KG1 (cell line): ENCODE measurements at places on chromosomes 11 and 22.

DNA sequence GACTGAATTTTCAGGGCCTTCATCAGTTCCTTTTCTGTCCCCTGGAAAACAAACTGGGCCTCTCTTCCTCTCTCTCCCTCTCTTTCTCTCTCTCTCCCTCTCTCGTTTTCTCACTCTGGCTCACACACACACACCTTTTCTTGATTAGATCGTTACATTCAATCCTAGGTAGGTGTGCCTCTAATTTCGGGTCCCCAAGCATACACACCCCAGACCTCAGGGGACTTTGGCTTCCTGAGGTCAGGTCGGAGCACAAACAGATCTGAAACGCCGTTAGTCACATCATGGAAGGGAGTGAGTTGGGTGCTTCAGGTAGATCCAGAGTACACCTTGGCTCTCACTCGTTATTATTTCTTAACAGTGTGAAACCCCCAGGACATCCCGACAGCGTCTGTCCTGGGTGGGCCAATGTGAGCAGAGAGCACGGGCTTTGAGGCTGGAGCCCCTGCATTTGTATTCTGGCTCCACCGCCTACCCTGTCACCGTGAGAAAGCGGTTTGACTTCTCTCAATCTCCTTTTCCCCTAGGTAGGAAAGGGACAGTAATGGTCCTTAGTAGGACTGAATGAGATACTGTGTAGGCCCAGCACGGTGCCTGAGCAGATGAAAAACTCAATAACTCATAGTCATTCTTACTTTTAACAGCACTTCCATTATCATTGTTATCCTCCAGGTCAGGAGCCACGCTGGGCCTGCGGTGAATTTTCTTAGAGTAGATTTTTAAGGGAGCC is 37.3 kb upstream of the POU2AF1 start:
- no peak for DNase-seq

DNA sequence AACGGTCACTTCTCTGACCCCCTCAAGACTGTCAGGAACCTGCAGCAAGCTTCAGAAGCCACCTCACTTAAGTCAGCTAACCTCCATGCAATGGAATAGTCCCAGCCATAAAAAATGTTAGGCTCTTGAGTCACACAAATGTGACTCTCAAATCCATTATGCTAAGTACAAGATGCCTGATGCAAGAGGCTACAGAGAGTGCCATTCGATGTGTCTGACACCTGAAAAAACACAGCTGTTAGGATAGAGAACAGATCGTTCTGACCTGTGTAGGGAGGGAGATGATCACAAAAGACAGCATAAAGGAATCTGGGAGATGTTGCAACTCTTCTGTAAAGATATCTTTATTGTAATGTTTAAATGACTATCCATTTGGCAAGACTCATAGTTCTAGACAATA is 712.4 kb downstream of the TBC1D22A start:
- DNase-seq: no peak

DNA sequence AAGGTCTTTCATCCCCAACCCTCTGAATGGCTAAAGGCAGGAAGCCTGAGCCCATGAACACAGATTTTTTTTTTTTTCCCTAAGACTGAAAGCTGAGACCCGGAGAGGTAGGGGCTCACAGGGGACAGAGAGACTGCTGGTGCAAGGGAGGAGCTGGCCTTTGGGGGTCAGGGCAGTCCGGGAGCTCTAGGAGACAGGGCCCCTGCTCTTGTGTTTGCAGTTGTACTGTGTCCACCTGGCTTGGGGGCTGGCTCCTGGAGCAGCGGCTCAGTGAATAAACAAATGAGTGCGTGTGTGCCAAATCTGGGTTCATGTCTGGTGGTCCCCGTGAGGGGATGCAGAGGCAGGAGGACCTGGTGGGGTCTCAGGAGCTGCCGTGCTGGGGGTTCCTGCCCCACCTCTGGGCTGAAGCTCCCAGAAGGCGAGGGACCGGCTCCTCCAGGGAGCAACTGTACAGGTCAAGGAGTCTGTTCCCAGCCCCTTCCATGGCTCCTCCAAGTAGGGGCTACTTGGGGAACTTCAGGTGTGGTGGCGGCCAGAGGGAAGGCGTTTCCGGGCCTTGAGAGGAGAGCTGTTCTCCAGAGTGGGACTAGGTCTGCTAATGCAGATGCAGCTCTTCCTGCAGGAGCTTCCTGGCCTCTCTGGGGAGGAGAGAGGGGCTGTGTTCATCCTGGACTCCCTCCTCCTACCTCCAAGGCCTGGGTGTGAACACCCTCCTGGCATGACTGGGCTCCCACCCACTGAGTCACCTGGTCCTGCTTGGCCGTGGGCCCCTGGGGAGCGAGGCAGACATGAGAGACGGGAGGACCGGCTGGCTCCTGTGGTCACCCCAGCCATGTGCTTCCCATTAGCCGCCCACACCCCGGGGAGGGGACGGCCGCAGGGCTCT is 57.6 kb downstream of the FBXO7 start:
- no peak for DNase-seq

DNA sequence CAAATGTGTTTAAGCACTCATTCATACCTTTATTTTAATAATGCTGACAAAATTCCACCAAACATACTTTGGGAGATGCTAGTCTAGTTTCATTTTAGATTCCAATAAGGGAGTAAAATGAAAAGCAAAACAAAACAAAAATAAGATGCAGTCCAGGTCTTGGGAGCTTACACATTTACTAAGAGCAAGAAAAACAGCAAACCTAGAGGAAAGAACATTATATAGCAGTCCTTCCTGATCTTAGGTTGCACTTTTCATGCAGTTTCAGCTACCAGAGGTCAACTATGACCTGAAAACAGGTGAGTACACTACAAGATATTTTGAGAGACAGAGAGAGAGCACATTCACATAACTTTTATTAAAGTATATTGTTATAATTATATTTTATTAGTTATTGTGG is 1100.9 kb downstream of the DLG2 start:
- DNase-seq: no peak

GRCh38 chr11:97687111-97687510 is 1297.3 kb downstream of the JRKL start:
- DNase-seq: no peak

DNA sequence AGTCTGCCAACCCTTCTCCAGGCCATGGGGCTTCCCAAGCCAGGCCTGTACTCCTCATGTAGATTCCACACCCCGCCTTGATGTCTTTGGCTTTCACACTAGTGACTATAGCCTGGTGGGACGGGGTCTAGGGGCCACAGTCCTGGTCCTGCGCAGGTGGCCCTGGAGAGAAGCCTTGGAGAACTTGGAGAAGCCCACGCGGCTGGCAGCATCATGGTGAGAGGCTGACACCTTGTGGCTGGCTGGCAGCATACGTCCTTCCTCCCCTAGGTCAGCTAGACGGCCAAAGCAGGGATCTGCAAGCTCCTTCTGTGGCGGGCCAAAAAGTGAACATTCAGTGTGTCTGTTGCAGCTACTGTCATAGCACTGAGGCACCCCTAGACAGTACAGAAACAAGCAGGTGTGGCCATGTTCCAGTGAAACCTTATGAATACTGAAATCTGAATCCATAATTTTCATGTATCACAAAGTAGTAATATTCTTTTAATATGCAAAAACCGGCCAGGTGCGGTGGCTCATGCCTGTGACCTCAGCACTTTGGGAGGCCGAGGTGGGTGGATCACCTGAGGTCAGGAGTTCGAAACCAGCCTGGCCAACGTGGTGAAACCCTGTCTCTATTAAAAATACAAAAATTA is 42.0 kb downstream of the FAM83F start:
- DNase-seq: peak; percentile 28

GRCh38 chr11:117225553-117226170 is 6.2 kb downstream of the PCSK7 start:
- no peak for DNase-seq

DNA sequence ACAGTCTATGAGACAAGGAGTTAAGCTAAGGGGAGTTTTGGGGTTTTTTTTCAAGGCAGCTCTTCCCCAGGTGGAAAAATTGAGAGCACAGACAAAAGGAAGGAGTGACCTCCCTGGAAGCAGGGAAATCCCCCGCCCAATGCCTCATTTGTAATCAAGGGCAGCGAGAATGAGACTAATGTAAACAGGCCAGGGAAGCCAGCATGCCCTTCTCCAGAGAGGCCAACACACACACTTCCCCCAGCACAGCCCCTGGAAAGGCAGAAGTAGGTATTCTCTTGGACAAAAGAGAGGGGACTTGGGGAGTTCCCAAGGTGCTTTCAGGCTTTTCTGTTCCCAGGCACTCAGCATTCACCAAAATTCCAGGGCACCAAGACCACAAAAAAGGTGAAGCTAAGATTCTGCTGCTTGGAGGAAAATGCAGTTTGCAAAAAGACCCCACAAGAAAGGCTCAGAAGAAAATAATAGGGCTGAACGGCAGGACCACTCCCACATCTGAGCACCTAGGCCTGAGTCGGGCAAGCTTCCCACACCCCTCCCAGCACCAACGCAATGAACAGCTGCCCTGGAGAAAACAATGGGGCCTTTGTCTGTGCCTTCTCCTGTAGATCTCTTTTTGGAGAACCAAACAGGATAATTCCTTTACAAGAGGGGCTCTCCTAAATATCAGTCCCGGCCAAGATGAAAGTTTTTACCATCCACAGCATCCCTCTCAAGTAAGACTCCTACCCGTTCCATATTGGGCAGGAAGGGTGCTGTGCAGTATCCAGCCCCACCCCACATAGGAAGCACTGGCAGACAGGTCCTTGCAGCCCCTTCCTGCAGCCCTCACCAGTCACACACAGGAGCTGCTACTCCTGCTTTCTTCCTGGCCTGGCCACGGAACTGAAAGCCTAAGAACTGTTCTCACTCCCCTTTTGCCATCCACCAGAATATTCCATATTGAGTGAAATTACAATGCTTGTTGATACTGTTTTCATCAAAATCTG is 70.7 kb upstream of the AKIP1 start:
- DNase-seq: no peak

DNA sequence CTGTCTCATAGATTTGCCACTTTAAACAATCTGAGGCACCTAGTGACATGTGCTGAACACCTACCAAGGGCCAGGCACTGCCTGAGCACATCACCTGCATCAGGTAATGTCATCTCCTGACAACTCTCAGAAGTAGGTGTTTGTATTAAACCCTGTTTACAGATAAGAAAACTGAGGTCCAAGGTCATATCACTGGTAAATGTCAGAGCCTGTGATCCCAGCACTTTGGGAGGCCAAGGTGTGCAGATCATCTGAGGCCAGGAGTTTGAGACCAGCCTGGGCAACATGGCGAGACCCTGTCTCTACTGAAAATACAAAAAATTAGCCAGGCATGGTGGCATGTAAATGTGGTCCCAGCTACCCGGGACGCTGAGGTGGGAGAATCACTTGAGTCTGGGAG is 39.1 kb upstream of the ACCSL start:
- DNase-seq: no peak

DNA sequence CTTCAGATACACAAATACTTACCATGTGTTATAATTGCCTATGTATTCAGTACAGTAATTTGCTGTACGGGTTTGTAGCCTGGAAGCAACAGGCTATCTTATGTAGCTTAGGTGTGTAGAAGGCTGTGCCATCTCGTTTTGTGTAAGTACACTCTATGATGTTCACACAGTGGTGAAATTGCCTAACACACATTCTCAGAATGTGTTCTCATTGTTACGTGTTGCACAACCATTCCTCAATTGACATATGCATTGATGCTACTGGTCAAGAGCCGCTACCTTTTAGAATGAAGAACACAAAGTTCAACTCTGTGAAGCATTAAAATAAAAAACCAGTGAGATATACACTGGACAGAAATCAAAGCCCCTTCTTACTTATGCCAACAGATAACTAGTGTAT is 26.7 kb downstream of the SVIP start:
- no peak for DNase-seq

DNA sequence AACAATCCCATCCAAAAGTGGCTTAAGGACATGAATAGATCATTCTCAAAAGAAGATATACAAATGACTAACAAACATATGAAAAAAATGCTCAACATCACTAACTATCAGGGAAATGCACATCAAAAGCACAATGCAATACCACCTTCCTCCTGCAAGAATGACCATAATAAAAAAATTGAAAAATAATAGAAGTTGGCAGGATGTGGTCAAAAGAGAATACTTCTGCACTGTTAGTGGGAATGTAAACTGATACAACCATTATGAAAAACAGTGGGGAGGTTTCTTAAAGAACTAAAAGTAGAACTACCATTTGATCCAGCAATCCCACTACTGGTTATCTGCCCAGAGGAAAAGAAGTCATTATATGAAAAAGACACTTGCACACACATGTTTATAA is 77.7 kb upstream of the SC5D start:
- DNase-seq: no peak

- DNase-seq: no peak
Measured at GRCh38 chr11:65866509-65867283, 5.9 kb downstream of the EFEMP2 start.

GRCh38 chr22:39469681-39470450 is 13.1 kb downstream of the MGAT3 start:
- DNase-seq: no peak

DNA sequence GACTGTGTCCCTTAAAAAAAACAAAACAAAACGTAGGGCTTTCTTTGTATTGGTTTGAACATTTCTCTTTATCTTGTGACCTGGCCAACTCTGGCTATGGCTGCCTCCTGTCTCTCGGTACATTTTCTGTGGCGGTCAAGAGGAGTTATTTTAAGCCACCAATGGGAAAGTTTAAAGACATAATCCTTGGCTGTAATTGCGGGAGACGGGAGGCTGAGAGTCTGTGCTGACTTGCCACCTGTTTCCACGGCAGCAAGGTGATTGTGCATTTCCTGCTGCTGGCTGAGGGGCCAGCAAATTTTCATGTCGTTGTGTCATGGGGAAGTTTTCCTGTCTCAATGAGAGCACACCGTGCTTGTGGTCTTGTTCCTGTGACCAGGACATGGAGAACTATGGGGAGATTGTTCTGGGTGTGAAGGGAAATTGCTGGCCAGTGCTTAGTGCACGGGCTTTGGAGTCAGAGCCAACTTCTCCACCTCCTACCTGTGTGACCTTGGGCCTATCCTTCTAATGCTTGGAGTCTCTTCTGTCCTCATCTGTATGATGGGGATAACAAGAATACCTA is 11.0 kb downstream of the PTPRJ start:
- DNase-seq: no peak

DNA sequence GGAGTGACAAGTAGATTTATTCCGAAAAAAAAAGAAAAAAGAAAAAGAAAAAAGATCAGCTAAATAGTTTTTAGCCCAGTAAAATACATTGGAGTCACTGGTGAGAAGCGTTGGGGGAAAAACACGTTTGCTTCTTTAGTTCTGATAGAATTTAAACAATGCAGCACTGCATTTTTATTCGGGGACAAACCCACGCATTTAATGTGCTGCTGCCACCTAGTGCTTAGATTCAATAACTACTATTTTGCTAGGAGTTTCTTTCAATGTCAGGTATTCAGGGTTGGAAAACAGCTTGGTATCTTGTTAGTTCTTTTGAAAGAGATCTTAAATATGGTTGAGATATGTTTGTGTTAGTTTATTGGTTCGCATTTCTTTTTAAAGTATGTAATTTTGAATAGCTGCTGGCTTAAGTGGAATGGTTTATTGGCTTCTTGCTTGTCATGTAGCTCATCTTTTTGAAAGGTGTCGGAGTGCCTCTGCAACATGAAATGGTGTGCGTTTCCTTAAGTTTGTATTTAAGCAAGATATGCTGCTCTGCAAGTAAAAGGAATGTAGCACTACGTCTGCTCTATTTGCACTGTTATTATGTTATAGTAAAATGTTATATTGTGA is 41.9 kb downstream of the SVIP start:
- DNase-seq: peak; percentile 43

- peak; percentile 5 for DNase-seq
Measured at GRCh38 chr22:39745789-39746188, 147.8 kb downstream of the ENTHD1 start.
